ENCODE measurements at places on chromosomes 7 and 10.

DNA sequence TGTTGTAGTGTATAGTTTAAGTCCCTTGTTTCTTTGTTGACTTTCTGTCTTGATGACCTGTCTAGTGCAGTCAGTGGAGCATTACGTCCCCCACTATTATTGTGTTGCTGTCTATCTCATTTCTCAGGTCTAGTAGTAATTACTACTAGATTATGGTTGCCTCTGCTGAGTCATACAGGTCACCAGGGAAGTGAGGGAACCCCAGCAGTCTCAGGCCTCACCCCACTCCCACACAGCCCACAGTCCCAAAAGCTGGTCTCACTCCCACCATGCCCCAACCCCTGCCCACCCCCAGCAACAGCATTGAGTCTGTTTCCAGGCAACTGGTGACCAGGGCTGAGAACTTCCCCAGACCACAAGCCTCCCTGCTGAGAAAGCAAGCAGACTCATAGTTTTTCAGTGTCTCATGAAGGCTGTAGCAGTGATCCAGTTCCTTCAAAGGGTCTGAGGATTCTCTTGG, 88.0 kb downstream of the PLXDC2 start:
- no peak for DNase-seq

DNA sequence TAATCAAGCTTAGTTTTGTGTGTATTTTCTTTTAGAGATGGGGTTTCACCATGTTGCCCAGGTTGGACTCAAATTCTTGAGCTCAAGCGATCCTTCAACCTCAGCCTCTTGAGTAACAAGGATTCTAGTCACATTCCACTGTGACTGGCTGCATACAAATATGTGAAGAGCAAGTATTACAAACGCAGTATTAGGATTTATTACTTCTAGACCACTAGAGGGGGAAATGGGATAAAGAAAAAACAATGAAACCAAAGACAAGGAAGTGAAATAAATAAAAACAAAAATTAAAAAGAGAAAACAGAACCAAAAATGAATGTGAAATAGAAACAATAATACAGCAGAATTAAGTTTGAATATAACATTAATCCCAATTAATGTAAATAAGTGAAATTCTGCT, 308.7 kb downstream of the ANKRD30A start:
- no peak for DNase-seq

DNA sequence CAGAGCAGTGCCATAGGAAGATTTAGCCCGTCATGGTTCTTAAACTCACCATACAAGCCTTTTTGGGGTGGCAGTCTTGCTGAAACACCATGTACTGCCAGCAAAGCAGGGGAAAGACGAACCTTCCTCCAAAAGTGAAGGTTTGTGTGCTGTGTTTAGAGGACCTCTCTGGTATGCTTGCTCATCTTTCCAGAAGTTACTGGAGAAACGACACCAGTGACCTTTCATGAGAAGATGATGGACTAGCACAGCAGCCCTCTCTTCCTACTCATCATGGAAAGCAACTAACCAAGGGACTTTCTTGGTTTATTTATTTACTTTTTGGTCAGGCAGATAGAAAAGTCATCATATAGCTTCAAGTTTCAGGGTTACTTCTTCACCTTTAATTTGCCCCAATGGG, 247.4 kb downstream of the PTEN start:
- no peak for DNase-seq

- DNase-seq = no peak
These were observed 131.4 kb downstream of the PRPF18 start for GRCh38 chr10:13717936-13718772.

DNA sequence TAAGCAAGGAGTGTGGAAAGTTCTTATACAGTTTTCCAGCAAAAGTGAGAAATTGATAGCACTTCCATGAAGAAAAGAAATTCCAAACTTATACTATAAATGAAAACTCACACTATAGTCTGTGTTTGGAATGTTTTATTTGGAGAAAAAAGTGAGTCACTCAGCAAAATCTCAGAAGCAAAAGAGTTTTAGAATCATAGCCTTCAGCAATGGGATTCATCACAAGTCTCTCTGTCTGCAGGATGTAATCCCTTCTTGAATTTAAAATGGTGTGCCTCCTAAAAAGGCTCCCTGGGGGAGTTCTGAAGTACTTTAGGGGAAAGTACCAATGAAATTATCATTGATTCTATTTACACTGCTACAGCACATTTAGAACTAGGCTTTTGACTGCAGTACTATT, 756.4 kb downstream of the XPNPEP1 start:
- no peak for DNase-seq

DNA sequence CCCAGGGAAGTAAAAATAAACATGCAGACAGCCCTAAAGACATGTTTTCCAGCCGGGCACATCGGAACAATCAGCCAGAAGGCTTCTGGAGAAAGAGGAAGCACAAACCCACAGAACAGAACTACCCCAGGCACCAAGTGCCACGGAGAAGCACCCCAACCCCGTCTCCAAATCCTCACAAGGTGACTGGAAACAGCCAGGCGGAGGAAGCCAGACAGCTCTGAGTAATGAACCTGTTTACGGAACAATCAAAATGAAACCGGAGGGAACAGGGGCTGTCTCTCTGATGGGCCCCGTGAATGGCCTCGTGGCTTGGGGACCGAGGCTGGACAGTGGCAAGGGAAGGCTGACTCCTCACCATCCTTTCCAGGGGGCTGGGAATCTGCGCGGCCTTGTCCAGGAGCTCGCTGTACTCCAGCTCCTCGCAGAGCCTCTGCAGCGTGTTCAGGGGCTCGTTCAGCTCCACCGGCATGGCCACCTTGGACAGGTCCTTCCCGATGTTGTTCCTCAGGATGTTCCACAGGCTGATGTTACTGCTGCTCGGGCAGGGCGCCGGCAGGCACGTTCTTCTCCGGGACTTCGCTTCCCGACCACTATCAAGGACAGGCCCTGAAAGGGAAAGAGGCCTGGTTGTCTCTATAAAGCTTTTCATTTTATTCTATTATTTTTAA, 77.0 kb upstream of the GSDME start:
- DNase-seq = no peak

GRCh38 chr10:75646218-75646915, 214.9 kb downstream of the LRMDA start:
- no peak for DNase-seq

- no peak for DNase-seq
These were observed 66.9 kb downstream of the EGFR start for GRCh38 chr7:55085511-55086412.

- DNase-seq = no peak
These were observed 32.3 kb downstream of the CAMK1D start for GRCh38 chr10:12381536-12382156.

DNA sequence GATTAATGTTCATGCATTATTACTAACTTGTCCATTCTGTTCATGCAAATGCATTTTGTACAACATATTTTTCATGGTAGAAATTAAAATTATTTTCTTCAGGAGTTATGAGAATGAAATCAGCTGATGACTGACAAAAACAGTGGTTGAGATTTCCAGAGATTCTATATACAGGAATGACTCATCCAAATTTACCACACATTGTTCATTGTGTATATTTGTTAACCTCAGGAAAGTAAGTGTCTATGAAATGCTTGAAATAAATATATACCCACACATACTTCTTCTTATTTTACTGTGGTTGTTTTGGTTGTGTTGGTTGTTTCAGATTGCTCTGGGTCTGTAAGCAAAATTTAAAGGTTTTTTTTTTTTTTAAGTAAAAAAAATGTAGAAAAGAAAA, 108.1 kb upstream of the SP8 start:
- no peak for DNase-seq

DNA sequence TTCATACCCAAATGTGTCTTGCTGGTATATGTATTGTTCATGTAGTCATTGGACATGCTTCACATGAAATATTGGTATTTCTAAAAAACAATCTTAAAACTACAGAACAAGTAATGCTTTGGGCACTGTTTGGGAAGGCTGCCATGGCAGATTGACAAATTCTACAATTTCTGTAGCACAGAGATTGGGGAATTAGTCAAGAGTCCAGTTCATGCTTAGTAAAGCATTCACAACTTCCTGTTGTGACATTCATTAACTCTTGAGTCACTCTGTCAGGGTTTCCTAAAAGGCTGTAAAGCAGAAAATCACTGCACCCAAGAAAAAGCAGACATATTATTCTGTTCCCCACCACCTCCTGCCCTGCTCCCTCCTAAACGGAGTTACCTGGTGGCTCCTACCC, 398.9 kb downstream of the PHTF2 start:
- DNase-seq = no peak

- no peak for DNase-seq
These were observed 41.4 kb downstream of the EXOC4 start for GRCh38 chr7:133294234-133294633.

DNA sequence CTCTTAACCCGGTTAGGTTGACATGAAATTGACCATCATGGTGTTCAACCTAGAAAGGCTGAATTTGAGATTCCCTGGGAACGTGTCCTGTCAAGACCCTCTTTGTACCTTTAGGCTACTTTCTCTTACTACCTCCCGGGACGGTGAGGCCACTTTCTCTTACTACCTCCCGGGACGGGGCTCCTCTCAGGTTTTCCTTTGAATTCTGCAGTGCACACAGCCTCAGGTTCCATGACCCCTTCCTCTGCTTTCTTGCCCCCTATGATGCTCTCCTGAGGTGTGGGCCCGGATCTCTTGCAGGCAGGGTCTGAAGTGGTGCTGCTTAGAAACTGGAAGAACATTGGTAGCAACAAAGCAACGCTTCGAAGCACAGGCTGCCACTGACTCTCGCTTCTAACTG, 155.3 kb downstream of the CAMK1D start:
- no peak for DNase-seq

- peak; percentile 20 for DNase-seq
These were observed 256.9 kb upstream of the NFE2L3 start for GRCh38 chr7:25894902-25895791.

GRCh38 chr7:13240349-13240748, 552.9 kb downstream of the ARL4A start:
- no peak for DNase-seq

- no peak for DNase-seq
These were observed 5.5 kb downstream of the IGFBP3 start for GRCh38 chr7:45915606-45916005.

- DNase-seq = no peak
These were observed 7.2 kb upstream of the PYROXD2 start for GRCh38 chr10:98422182-98422581.

DNA sequence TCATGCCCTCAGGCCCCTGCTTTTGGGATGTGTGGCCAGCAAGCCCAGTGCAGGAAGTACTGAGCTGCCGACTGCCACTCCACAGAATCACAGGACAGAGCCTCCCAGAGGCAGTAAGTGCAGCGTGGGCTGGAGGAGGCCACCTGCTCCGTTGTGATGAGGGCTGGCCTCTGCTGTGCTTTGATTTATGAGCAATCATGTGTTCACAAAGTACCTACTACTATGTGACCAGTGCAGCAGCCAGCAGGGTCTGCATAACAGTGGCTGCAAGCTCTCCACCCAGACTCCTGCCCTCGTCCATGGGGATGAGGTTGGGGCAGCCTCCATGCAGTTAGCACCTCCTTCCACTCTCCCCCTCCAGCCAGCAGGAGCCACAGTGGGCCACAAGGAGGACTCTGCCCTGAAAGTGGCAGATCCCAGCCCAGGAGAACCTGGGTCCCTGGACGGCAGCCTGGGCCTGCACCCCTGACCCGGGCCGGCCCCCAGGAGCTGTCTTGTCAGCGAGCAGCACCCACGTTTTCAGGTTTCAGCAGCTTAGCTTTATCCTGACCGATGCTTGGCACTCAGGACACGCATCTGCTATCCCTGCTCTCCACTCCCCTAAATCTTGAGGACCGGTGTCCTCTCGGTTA, 37.7 kb upstream of the INSIG1 start:
- no peak for DNase-seq

DNA sequence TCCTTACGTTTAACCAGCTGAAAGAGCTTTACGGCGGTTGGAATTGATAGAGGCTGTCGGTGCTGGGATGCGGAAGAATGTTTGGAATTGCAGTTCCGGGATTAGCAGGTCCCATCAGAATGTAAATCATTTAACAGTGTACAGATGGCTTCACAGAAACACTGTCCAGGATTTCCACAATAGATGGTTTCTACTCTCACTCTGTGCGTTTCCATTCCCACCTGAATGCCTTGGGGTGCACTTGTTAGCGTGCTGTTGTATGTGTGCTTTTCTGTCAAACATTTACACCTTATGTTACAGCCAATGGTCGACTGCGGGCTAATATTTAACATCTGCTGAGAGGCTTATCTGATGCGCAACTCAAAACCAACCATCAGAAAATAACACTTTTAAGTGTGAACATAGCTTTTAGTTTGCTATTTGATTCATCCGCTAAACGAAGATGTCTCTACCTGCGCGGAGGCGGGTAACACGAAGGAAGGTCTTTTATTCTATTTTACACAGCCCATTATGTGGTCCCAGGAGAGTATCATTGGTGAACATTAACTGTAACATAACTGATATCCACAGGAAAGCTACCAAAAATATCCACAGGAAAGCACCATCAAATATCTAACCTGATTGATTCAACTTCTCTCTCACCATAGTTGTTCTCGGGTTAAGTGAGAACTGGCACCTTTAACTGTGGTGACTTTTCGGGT, 179.0 kb downstream of the PRPF18 start:
- DNase-seq = no peak

- DNase-seq = no peak
These were observed 149.4 kb downstream of the SNX10 start for GRCh38 chr7:26441002-26441521.

DNA sequence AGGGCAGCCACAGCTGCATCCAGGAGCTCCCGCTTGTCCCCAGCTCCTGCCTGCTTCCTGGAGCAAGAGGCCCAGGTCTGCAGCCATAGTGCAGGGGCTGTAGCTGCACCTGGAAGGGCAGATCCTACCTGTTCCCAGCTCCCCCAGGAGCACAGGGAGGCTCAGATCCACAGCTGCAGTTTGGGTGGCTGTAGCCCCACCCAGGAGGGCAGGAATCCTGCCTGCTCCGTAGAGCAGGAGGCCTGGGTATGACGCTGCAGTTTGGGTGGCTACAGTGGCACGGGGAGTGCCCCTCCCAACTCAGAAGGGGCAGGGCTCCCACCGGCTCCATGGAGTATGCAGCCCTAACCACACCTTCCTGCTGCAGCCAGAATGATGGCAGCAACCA, 26.7 kb upstream of the CDCA7L start:
- DNase-seq = peak; percentile 87

DNA sequence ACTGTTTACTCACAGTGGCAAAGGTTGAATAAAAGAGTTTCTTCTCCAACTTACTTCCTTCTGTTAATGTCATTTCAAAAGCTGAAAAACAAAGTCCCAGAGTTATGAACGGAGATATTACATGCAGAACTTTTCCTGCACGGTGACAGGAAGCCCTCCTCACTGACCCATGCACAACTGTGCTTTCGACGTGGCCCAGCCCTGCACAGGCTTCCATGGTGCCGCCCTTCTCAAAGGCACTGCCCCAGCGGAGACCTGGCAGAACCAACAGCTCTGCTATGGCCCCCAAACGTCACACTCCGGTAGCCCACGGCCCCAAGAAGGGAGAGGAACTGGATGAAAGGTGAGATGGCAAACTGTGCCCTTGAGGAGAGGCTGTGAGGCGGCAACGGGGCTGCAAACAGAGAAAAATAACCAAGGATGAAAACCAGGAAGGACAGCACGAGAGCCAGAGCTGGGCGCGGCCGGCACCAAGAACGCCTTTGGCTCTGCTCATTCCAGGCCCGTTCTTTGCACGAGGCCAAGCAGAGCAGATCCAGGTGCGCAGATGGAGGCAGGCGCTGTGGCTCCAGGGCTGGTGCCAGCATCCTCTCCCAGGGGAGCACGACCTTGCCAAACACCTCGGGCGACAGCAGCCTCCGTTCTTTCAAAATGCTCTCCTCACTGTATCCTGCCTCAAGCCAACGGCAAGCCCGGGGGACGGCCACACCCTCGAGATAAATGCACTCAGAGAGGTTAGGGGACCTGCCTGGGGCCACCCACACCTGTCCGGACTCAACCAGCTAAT, 7.0 kb upstream of the FUOM start:
- no peak for DNase-seq

GRCh38 chr7:80826520-80827238, 92.2 kb downstream of the SEMA3C start:
- DNase-seq = no peak

All from SHP77 treated with DMSO at 0.1 percent for 48 hours (cell line).